Hypothalamus (tissue), 51 donors: ENCODE measurements at places on chromosomes 13 and 19.

DNA sequence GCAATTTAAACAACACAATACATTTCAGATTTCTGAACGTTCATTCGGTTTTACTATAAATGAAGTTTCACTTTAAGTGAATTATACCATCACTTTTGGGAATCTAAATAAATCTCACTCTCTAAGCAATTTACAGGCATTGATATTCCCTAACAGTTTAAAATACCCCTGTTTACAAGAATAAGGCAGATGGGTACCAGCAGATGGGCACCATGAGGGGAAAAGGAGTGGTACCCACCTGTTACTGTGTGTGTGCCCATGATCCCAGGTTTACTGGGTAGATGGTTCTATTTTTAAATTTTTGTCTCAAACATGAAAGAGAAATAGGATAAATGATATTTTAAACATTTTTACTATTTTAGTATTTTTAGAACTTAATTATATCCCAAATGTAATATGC, 212.9 kb downstream of the PCDH9 start:
- no peak for DNase-seq

GRCh38 chr13:50208826-50209335, 193.6 kb downstream of the KCNRG start:
- no peak for DNase-seq

GRCh38 chr13:52713894-52714293, 25.7 kb downstream of the CNMD start:
- DNase-seq, result peak; percentile 8

GRCh38 chr13:90385781-90386489, 961.6 kb upstream of the MIR17HG start:
- no peak for DNase-seq

- no peak for DNase-seq
Measured at GRCh38 chr13:24023073-24023472, 125.8 kb upstream of the C1QTNF9B start.

DNA sequence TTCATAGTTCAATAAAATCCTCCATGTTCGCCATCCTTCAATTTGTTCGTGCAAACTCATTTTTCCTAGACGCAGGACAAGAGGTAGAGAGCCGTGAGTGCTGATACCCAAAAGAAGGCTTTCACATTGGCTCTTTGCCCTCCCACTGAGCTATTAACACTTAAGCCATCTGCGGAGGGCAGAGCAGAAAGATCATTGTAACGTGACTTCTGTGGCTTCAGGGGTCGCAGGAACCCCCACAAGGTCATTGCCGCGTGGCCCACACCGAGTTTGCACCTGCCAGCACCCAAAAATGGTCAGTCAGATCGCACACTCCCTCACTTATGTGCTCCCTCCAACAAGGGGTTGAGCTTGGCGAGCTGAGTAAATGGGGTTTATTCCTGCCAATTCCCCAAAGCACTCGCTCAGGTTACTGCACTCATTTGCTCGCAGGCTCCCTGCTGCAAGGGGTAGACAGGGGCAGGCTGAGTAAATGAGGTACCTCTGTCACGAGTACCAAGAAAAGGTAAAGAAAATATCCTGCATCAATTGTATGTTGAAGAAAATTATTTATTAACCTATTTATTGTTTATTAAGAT, 144.1 kb downstream of the PRR20E start:
- DNase-seq, result no peak

DNA sequence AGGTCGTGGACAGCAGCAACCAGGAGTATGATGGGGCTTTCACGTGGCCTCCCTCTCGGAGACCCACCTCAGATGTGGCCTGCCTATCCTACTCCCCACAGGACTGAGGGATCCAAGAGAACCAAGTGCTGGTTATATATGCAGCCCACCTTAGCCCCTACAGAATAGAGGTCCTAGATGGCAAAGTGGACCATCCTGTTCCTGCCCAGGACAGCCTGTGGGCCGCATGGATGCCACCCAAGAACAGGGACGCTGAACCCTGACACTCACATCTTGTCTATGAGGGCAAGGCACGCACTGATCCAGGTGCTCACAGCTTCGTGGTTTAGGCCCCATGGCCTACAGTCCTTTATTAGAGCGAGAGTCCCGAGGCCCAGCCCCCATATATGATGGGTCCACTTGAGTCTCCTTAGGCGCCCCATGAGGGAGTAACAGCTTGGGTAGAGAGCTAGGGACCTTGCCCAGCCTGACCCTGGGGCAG, 1.5 kb upstream of the SLC27A5 start:
- no peak for DNase-seq

- DNase-seq, result no peak
Measured at GRCh38 chr13:99528547-99528946, 27.3 kb downstream of the TM9SF2 start.

DNA sequence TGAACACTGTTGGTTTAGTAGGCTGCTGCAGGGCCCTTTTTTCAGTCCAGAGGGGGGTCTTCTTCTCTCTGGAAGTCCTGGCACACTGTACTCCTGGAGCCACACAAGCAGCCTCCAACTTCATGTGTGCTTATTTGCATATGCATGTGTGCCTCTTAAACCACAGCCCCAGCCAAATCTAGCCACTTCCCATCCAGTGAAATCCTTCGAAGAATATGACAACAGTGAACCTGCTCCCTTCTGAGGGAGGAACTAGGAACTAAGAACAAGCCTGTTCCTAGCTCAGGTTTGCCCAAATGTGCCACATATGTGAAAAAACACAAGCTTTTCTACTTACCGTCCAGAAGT, 348.5 kb downstream of the FOXO1 start:
- no peak for DNase-seq
